ENCODE measurements at places on chromosomes 5 and 9.

- no peak for DNase-seq
Observed at GRCh38 chr9:98099346-98099745, 19.7 kb downstream of the TRIM14 start.

GRCh38 chr9:135882011-135882410 lies 25.3 kb downstream of the CAMSAP1 start:
- DNase-seq: no peak

- no peak for DNase-seq
Observed at GRCh38 chr5:68708156-68708841, 385.5 kb upstream of the SLC30A5 start.

- no peak for DNase-seq
Observed at GRCh38 chr5:177334155-177334551, 17.3 kb downstream of the LMAN2 start.

DNA sequence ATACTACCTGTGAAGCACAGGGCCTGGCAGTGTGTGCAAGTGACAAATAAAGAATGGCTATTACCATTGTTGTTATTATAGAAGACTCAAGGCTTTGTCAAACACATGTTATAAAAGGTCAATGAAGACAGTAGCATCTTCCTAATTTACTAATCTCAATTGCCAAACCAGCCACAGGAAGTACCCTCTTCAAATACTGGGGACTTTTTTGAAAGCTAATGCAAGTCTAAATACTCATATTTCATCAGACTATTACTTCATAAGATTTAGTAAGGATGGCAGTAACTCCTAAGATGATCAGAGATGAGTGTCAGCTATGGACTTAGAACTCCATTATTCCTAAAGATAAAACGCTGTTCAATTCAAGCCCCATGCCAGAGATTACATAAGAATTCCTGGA lies 43.0 kb downstream of the GNAQ start:
- no peak for DNase-seq

GRCh38 chr5:176854164-176854563 lies 43.8 kb downstream of the UNC5A start:
- no peak for DNase-seq

- DNase-seq: no peak
Observed at GRCh38 chr9:79925326-79925725, 353.6 kb downstream of the TLE4 start.

- DNase-seq: no peak
Observed at GRCh38 chr9:37200433-37201005, 80.1 kb downstream of the ZCCHC7 start.

GRCh38 chr5:111741278-111741677 lies 15.7 kb downstream of the NREP start:
- DNase-seq: no peak

GRCh38 chr9:71326360-71326759 lies 204.9 kb upstream of the TRPM3 start:
- no peak for DNase-seq

GRCh38 chr9:4507306-4508130 lies 17.2 kb downstream of the SLC1A1 start:
- DNase-seq: no peak

- DNase-seq: no peak
Observed at GRCh38 chr5:42636946-42637345, 119.7 kb upstream of the CCDC152 start.

- DNase-seq: no peak
Observed at GRCh38 chr9:112605963-112606699, 111.8 kb downstream of the INIP start.

DNA sequence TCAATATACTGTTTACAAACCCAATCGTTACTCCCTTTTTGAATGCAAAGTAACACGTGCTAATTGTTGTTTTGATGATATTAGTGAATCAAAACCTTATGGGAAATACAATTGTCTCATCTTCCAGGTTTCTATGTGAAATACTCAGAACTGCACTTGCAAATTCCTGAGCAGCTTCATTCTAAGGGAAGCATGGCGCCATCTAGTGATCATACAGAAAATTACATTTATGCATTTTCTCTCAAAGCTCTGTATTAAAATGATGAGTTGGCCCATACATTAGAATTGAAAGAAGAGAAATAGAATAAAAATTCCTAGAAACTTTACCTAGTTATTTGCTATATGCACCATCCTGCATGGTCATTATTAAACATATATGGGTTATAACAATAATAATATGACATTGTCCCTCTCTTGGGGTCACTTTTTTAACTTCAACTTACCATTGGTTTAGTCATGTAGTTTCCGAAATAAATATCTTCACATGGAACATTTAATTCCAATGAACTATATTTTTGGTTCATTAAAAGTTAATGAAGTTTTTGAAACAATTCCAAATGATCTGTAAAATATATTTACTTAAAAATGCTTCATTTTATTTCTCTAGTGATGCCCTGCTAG lies 220.0 kb downstream of the PDE4D start:
- peak; percentile 18 for DNase-seq

DNA sequence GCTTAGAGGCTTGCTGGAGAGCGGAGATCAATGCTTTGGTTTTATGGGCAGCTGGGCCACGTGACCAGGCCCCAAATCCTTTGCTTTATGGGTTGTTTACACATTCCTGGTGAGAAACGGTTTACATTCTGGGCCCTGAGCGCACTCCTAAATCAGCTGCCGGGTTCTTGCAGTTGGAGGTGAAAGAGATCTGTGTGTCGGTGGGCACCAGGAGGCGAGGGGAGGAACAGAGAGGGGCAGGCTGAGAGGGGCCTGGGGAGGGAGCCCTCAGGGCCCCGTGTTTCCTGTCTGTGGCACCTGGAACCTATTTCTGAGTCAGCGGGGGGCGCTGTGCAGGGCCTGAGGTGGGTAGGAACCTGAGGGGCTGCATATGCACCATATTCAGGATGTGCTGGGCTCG lies 63.5 kb upstream of the HAND1 start:
- no peak for DNase-seq

DNA sequence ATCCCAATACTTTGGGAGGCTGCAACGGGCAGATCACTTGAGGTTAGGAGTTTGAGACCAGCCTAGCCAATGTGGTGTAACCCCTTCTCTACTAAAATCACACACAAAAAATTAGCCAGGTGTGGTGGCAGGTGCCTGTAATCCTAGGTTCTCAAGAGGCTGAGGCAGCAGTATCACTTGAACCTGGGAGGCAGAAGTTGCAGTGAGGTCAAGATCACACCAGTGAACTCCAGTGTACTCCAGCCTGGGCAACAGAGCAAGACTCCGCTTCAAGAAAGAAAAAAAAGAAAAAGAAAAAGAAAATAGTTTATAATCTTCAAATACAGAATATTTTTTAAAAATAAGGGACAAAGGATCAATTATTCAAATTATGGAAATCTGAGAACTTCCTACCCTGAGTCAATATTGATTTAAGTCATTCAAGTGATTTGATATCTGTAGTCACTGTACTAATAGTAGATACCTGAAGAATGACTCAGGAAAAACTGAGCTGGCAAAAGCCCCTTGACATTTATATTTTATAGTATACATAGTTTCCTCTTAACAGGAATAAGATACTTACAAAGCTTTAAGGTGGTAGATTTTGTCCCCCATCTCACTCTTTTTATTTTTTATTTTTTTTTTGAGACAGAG lies 61.8 kb downstream of the PTBP3 start:
- DNase-seq: no peak

DNA sequence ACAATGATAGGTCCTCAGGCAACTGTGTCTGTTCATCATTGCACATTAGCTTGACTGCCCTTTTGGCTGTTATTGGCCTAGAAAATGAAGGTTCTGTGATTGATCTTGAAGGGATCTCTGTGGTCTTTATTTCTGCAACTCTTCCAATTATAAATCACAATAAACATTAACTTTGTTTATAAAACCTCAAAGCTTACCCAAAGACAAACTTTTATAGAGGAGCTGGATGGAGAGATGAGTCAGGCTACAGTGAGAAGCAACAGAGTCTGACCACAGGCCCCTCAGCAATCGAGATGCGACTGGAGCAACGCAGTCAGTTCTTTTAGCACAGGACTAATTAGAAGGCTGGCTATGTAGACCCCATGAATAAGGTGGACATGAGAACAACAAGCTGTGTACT lies 5.3 kb downstream of the MACROH2A1 start:
- DNase-seq: no peak

DNA sequence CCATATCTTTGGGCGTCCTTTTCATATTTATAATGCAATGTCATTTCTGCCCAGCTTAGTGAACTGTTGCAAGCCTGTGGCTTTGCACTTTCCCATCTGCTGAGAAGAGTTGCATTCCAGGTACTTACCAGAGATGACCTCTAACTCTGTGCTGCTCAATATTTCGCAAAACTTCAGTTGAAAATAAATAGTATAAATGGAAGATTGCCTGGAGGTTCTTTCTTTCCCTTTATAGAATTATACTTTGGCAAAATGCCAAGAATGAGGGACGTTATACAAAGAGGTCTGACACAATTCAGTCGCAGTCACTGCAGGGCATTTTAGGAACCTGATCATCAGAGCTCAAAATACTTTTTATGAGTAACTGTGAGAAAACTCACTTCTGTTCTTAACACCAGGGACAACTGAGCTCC lies 18.9 kb upstream of the VLDLR start:
- DNase-seq: no peak

GRCh38 chr5:145324767-145325479 lies 510.2 kb downstream of the PRELID2 start:
- no peak for DNase-seq

- no peak for DNase-seq
Observed at GRCh38 chr5:146076028-146076427, 29.3 kb downstream of the PLAC8L1 start.

DNA sequence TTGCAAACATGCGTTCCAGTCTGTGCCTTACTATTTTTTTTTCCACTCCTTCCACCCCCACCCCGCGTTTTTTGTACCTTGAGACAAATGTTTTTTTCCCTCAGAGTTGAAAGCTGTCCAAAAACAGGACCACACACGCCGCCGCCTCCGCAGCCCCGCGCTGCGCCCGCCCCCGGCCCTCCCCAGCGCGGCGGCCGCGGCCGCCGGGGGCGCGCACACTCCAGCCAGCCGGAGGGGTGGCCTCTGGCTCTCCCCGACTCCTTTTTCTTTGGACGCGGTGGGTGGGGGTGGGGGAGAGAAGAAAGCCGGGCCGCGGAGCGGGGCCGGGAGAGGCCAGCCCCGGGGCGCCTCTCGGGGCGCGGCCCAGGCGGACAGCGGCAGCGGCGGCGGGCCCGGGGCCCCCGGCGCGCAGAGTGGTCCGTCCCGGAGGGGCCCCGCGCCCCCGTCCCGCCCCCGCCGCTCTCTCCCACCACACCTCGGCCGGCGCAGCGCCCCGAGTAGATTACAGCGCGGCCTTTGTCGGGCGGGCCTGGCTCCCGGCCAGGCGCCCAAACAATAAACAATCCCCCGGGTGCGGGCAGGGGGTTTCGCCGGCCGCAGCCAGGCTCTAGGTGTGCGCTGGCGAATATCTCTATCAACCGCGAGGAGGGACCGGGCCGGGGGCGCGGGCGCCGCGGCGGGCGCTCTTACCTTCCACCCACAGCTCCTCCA lies 10.9 kb downstream of the PTCH1 start:
- DNase-seq: peak; percentile 84

DNA sequence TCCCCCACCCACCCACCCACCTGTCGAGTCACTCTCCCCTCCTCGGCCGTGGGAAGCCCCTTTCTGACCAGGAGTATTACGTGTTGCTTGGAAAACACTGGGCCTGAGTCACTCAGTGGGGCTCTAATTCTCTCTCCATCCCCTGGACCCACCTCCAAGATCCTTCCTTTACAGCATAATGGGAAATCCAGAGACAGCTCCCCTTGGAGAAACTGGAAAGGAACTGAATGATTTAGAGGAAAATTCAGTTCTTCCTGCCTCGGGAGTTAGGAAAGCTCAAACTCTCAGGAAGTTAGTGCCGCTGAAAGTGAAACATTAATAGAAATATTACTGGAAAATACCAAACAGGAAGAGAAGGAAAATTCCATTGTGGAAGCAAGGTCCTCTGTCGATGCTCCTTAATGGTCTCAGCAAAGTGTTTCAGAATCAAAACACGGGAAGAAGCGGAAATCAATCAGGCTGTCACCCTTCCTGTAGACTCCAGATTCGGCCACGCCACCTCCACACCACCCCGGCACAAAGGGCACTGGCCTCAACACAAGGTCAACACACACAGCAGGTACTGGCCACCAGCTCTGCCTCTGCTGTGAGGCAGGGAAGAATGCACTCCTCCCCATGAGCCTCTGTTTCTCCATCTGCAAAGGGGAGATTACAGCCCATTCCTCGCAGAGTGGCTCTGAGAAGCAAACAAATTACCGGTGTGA lies 9.6 kb downstream of the SHB start:
- DNase-seq: no peak

DNA sequence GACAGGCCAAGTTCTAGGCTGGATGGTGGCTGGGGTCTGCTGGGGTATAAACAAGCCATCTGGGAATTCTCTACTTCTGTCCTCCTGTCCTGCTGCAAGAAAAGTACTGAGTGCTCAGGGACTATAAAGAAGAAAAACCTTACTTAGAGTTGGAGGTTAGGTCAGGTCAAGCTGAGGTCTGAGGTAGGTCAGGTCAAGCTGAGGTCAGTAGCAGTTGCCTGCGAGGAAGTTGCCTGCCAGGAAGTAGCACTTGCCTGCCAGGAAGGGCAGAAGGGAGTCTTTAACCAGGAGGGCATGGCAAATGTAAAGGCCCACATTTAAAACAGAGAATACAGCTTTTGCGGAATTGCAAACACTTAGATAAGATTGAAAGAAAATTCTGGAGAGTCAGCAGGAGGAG lies 51.3 kb upstream of the PRLR start:
- DNase-seq: no peak

GRCh38 chr9:129170229-129170628 lies 7.8 kb downstream of the IER5L start:
- no peak for DNase-seq

DNA sequence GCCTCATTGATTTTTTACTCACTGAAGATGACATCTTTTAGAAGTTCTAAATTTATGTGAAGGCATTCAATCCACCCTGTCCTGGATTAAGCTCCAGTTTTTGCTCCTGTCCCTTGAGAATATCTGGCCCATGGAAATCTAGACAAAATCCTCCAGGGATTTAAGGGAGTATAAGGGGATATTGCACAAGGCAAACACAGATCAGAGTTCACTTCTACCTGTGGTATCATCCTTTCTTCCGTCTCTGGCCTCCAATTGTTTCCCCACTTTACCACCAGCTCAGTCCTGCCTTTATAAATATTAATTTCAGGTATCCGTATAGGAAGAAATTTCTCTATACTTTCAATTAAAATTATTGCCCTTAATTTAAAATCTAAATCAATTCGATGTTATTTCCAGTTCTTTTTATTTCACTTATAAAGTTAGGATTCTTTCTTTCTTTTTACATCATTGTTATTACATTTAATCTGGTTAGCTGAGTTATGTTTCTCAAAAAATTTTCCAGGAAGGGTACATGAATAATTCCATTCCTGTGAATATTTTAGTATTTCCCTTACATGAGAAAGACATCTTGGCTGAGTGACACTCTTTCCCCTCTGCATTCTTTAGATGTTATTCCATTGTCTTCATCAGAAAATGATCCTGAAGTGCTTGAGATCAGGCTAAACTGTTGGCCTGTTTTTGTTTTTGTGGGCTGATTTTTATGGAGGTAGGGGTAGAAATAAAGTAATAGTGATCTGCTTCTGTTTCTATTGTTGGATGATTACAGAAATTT lies 194.3 kb upstream of the MAP3K1 start:
- DNase-seq: no peak

Measured in GM20000 (cell line).